ENCODE measurements at places on chromosomes 3 and 15. TPM values are rescaled to one million over a fixed set of nuclear protein-coding genes. Genes with fewer than 3 reads are reported as not detected.

LEKR1 gene
- total RNA-seq, result 0.32 TPM

FGF7 gene
- total RNA-seq, result 351 TPM

TNK2 gene
- 12.3 TPM for total RNA-seq

GRCh38 chr3:138384976-138385375 lies 36.6 kb downstream of the MRAS start:
- no peaks in the 10 kb centered on the region for H3K27me3 ChIP-seq
- no peaks in the 10 kb centered on the region for H3K36me3 ChIP-seq
- H3K4me1 ChIP-seq, result peaks cover 29% of the 10 kb centered on the region
- no peak for DNase-seq

- H3K27me3 ChIP-seq, result no peaks in the 10 kb centered on the region
- peaks cover 22% of the 10 kb centered on the region for H3K4me1 ChIP-seq
- H3K36me3 ChIP-seq, result no peaks in the 10 kb centered on the region
- no peak overlapping the region for H3K4me3 ChIP-seq
Measured at GRCh38 chr15:70160803-70161565, 63.3 kb upstream of the TLE3 start.

DNA sequence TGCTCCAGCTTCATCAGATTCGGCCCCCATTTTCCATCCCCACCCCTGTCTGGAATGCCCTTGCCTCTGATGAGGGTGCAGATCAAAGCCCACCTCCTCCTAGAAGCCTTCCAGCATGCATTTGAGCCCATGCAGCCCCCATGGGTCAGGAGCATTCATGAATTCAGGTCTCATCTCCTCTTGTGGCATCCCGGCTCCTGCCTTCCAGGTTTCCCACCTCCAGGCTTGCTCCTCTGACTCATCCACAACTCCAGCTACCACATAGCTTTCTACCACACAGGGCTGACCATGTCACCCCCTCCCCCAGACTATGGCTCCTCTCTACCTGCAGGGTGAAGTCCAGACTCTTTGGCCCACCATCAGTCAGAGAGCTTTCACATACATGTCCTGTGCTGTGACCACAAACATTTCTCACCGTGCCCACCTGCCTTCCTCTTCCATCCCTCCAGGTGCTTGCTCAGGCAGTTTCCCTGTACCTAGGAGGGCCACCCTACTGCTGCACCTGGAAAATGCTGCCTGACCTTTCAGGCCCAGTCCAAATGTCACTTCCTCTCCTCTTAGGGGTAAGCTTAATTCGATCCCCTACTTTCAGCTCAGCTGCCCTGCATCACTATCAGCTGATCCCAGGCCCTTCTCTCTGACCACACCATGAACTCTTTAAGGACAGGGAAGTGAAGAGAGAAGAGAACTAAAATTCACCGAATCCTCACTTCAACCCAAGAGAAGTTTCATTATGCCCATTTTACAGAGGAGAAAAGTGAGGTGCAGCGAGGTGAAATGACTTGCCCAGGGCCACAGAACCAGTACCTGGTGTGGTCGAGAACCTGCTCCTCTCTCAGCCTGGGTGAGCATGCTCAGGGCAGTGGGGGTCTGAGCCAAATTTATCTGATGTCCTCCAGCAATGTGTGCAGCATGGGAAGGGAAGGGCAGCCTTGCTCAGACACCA lies 13.7 kb upstream of the FGD5 start:
- no peak overlapping the region for H3K27ac ChIP-seq
- no peaks in the 10 kb centered on the region for H3K36me3 ChIP-seq
- peaks cover 14% of the 10 kb centered on the region for H3K27me3 ChIP-seq
- H3K4me1 ChIP-seq, result no peaks in the 10 kb centered on the region

DNA sequence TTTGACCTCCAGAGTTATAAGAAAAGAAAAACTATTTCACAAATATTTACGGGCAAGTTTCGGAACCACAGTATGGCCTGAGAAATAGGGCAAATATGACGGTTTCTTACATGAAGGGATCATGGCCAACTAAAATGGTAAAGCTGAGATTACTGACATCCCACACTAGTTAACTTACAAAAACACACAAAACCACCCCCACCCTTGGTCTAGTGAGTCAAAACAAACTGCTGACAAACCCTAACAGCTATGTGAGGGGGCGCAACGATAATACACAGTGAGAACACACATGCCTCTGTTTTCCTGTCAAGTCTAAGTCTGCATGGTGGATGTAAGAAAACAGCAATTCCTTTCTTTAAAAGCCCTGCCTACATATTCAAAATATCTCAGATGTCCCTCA lies 32.3 kb downstream of the CBLB start:
- peak overlapping the region; percentile 66 for H3K27ac ChIP-seq
- no peaks in the 10 kb centered on the region for H3K27me3 ChIP-seq
- H3K4me1 ChIP-seq, result peaks cover 45% of the 10 kb centered on the region
- peaks cover 22% of the 10 kb centered on the region for H3K36me3 ChIP-seq
- peak; percentile 91 for DNase-seq

GRCh38 chr15:40847223-40847961 lies 3.5 kb downstream of the SPINT1 start:
- no peak overlapping the region for H3K4me3 ChIP-seq
- no peak for DNase-seq
- peaks cover 13% of the 10 kb centered on the region for H3K27me3 ChIP-seq
- no peak overlapping the region for H3K27ac ChIP-seq
- H3K36me3 ChIP-seq, result no peaks in the 10 kb centered on the region
- no peaks in the 10 kb centered on the region for H3K4me1 ChIP-seq

GRCh38 chr3:109059264-109059663 lies 58.7 kb downstream of the MORC1 start:
- no peak for DNase-seq
- H3K4me1 ChIP-seq, result no peaks in the 10 kb centered on the region
- no peaks in the 10 kb centered on the region for H3K36me3 ChIP-seq
- H3K27ac ChIP-seq, result no peak overlapping the region
- H3K27me3 ChIP-seq, result 0 out of 2 replicates have a peak, but pooled peaks cover 4% of the 10 kb centered on the region

- H3K27me3 ChIP-seq, result peaks cover 85% of the 10 kb centered on the region
- no peaks in the 10 kb centered on the region for H3K36me3 ChIP-seq
- peaks cover 21% of the 10 kb centered on the region for H3K4me1 ChIP-seq
- H3K4me3 ChIP-seq, result no peak overlapping the region
Measured at GRCh38 chr3:172847292-172847691, 96.8 kb downstream of the ECT2 start.

DNA sequence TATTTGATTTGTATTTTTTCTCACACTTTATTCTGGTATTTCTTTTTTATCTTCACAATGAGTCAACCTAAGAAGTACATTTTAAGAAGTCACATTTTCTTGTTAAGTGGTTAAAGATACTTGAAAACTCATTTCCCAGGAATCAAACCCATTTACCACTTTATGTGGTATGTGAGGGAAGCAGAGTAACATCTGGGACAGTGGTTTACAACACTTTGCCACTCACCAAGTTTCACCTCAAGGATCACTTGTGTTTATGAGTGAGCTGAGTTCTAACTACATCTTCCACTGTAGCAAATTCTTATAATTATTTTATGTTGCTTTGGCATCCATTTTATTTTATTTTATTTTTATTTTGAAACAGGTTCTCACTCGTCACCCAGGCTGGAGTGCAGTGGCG lies 53.8 kb downstream of the IGSF11 start:
- no peak for DNase-seq
- H3K4me3 ChIP-seq, result no peak overlapping the region
- H3K4me1 ChIP-seq, result no peaks in the 10 kb centered on the region
- no peak overlapping the region for H3K27ac ChIP-seq
- H3K27me3 ChIP-seq, result no peaks in the 10 kb centered on the region

DNA sequence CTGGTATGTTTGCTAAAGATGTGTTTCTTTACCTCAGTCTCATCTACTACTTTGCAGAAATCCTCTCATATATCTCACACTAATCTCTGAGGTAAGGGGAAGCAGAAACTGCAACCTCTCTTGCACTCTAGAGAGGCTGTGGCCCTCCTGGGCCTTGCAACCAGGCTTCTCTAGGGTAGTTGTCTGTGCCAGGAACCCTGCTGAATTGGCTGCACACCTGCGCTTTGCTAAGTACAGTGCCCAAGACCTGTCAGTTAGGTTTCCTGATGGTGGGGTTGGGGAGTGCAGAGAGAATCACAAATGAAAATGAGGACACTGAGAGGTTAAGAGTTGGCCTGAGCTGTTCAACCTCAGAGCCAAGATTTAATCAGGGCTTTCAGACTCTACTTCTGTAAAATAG lies 117.2 kb upstream of the PLXNA1 start:
- H3K27ac ChIP-seq, result no peak overlapping the region
- H3K4me3 ChIP-seq, result no peak overlapping the region
- no peaks in the 10 kb centered on the region for H3K36me3 ChIP-seq
- no peak for DNase-seq

GRCh38 chr15:69089258-69089657 lies 71.2 kb upstream of the GLCE start:
- no peaks in the 10 kb centered on the region for H3K4me1 ChIP-seq
- DNase-seq, result no peak
- H3K36me3 ChIP-seq, result no peaks in the 10 kb centered on the region
- peaks cover 34% of the 10 kb centered on the region for H3K27me3 ChIP-seq

DNA sequence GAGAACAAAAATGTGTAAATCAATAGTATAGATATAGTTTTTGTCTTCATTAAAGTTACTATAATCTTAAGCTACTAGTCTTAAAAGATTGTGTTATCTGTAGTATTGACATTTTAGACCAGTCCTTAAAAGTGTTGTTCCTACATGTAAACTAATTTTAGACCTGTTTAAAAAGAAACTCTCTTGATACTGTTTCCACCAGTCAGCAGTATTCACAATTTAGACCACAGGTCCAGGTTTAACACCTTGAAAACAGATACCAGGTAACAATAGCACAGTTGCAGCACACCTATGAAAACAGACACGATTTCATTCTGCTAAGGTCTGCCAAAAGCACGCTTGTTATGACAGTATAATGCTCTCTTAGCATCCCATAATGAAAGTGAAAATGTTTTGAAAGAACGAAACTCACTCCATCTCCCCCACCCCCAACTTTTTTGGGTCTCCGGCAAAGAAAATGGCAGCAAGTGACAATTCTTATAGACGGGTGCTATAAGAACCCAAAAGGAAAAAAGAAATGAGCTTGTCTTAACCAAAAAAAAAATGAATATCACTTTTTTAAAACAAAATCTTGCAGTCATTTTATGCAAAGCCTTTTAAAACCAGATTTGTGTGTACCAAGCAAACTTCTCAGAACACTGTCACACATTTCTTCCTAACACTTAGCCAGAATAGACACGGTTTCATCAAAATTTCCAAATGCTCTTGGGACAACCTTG lies 1.6 kb downstream of the EIF4E3 start:
- H3K27me3 ChIP-seq, result peaks cover 21% of the 10 kb centered on the region
- no peaks in the 10 kb centered on the region for H3K36me3 ChIP-seq
- no peak overlapping the region for H3K27ac ChIP-seq
- peaks cover 5% of the 10 kb centered on the region for H3K4me1 ChIP-seq
- H3K4me3 ChIP-seq, result no peak overlapping the region

DNA sequence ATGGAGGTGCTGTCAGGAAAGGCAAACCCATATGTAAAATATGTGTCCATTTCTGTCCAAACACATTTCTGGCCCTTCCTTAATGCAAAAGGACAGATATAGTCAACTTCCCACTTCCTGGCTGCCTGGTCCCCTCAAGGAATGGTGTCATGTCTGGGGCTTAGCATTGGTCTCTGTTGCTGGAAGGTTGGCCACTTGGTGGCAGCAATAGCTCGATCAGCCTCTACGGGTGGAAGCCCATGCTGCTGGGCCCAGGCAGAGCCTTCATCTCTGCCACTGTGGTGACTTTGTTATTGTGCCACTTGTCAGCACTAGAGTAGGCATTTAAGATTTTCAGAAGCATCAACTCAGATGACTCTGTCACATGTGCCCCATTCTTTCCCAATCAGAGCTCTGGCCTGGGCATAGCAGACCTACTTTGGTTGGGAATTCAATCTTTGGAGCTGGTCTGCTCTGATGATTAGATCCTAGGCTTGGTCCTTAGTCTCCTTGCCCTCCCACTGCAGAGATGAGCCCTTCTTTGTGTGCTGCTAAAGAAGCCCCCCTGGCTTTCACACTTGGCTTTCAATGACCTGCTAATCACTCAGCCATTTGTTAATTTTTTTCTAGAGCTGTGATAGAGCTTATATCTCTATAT lies 51.0 kb upstream of the SPSB4 start:
- no peak overlapping the region for H3K27ac ChIP-seq
- no peaks in the 10 kb centered on the region for H3K27me3 ChIP-seq
- no peak overlapping the region for H3K4me3 ChIP-seq
- peak; percentile 73 for DNase-seq
- H3K4me1 ChIP-seq, result no peaks in the 10 kb centered on the region
- H3K36me3 ChIP-seq, result no peaks in the 10 kb centered on the region

DNA sequence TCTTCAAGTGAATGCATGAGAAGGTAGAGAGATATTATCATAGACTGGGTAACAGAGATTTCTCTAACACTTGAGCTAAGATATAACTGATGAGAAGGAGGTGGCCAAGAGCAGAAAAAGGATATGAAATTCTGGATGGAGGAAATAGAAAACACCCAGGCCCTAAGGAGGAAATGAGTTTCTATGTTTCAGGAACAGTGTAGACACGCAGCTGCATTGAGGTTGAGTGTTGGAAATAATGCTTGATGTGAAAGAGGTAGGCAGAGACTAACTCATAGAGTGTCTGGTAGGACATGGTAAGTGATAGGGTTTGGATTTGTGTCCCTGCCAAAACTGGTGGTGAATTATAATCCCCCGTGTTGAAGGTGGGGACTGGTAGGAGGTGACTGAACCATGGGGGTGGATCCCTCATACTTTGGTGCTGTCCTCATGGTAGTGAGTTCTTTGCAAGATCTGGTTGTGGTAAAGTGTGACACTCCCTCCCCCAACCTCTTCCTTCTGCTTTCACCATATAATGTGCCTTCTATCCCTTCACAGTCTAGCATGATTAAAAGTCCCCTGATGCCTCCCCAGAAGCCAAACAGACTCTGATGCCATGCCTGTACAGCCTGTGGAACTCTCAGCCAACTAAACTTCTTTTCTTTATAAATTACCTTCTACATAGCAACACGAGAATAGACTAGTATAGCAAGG lies 787.3 kb downstream of the EDEM1 start:
- no peak overlapping the region for H3K4me3 ChIP-seq
- no peak for DNase-seq
- no peaks in the 10 kb centered on the region for H3K4me1 ChIP-seq
- H3K27me3 ChIP-seq, result no peaks in the 10 kb centered on the region
- H3K36me3 ChIP-seq, result no peaks in the 10 kb centered on the region

- no peak for DNase-seq
- H3K27me3 ChIP-seq, result 0 out of 2 replicates have a peak, but pooled peaks cover 5% of the 10 kb centered on the region
- no peaks in the 10 kb centered on the region for H3K36me3 ChIP-seq
- no peak overlapping the region for H3K4me3 ChIP-seq
- no peak overlapping the region for H3K27ac ChIP-seq
Measured at GRCh38 chr15:61374848-61375247, 145.7 kb upstream of the RORA start.

DNA sequence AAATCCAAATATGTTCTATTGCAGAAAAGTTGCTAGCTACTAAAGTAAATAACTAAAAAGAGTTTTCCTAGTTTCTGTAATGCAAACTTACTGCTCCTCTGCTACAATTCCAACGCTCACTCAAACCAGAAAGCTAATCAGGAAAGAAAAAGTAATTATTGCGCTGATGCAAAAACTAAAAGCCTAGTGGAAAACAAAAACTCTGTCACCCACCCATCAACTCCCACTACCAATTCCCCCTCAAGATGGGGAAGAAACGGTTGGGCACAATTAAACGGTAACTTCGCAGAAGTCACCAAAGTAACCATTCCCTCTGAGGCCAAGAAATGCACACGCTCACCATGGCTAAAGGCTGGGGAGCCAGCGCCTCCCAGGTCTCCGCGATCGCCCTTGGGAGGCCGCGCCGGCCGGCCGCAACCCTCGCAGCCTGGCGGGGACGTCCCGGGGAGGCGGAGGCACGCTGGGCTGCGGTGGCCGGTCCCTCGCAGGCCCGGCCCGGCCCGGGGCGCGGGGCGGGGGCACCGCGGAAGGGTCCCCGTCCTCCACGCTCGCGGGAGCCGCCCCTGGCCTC lies 684 bp downstream of the SLTM start:
- H3K27me3 ChIP-seq, result no peaks in the 10 kb centered on the region
- peaks cover 14% of the 10 kb centered on the region for H3K36me3 ChIP-seq
- peak overlapping the region; percentile 95 for H3K27ac ChIP-seq
- H3K4me3 ChIP-seq, result peak overlapping the region; percentile 99

Measured in GM23248 (cell line).